ENCODE measurements at places on chromosomes 2 and 18.

- DNase-seq = no peak
Measured at GRCh38 chr18:69885841-69886531, 61.7 kb downstream of the CD226 start.

DNA sequence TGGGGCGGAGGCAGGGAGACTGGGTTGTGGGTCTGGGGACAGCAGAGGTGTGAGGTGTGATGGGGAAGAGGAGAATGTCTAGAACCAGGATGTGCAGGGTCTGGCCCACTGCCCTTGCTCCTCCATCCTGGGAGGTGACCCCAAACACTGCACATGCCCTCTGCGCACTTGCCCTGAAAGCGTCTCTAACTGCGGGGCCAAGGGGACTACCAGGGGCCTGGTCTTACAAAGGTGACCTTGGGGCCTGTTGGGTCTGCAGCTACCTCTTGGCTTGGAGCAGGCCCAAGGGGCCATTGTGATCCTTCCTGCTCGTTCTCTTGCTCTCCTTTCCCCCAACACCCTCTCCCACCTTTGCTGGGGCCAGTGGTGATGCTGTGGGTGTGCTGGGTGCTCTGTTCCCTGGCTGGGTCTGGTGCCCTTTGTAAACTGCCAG lies 48.0 kb upstream of the FAHD2A start:
- DNase-seq = no peak

GRCh38 chr18:39845631-39846030 lies 2109.4 kb upstream of the PIK3C3 start:
- no peak for DNase-seq

GRCh38 chr18:11259469-11260150 lies 110.2 kb upstream of the PIEZO2 start:
- DNase-seq = no peak

GRCh38 chr2:20113004-20113796 lies 61.8 kb upstream of the LAPTM4A start:
- no peak for DNase-seq

DNA sequence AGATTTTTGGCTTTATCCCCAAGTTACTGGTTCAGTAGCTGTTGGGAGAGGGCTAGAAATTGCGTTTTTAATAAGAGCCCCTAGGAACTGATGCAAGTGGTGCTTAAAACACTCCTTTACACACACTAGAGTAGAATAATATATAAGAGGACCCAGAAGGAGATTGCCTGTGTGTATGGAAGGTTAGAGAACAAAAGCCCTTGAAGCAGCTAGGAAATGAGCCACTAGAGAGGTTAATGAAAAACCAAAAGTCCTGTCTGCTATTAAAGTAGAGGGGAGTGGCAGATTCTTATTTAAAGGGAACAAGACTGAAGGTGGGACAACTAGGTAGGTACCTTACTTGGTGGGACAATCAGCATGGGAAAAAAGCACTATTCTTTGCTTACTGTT lies 14.4 kb upstream of the SLC39A10 start:
- no peak for DNase-seq

DNA sequence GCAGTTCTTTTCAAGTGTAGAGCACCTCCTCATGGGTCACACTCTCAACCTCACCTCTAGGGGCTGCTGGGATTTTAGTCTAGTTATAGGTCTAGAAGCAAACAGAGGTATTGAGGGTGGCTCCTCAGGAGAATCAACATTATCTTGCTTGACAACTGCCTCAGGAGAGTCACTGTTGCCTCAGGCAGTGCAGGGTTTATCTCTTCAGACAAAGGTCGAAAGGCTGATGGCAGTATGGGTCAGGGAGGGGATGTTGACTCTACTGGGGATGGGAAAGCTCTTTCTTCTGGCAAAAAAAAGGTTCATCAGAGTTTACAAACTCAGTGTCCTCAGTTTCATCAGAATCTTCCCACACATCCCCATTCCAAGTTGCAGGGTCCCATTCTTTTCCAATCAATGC lies 24.0 kb downstream of the DTNA start:
- no peak for DNase-seq

DNA sequence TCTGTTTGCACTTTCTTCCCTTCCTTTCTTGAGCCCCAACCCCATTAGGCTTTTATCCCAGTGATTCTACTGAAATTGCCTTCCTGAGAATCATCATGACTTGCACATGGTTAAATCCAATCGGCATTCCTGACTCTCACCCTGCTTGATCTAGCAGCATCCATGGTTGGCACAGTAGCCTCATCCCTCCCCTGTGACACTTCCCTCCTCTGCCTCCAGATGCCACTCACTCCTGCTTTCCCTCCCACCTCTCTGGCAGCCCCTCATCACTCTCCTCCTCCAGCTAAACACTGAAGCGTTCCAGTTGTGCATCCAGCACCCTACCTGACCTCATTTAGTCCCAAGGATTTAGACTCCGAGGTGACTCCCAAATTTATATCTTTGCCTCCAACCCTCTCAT lies 114.7 kb downstream of the GALNT14 start:
- no peak for DNase-seq

DNA sequence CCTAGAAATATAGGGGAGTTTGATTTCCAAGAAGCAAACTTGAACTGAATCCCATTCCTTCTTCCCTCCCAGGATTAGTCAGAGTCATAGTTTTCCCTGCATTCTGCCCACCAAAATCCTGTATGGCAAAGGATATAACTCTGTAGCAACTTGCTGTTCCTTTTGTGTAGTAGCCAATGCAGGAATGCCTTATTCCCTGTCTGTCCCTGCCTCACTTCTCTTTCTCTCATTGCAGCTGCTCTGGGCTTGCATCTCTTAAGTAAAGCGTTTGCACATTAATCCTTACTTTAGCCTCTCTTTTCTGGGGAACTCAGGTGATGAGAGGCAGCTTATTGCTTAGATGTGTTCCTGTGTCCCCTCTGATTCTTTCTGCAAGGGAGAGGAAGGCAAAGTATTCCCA lies 333.1 kb upstream of the VWC2L start:
- no peak for DNase-seq

GRCh38 chr18:10201659-10202058 lies 252.8 kb upstream of the APCDD1 start:
- no peak for DNase-seq

GRCh38 chr2:124283096-124283495 lies 258.0 kb downstream of the CNTNAP5 start:
- no peak for DNase-seq

- DNase-seq = no peak
Measured at GRCh38 chr2:219861307-219861706, 233.9 kb downstream of the SLC4A3 start.

DNA sequence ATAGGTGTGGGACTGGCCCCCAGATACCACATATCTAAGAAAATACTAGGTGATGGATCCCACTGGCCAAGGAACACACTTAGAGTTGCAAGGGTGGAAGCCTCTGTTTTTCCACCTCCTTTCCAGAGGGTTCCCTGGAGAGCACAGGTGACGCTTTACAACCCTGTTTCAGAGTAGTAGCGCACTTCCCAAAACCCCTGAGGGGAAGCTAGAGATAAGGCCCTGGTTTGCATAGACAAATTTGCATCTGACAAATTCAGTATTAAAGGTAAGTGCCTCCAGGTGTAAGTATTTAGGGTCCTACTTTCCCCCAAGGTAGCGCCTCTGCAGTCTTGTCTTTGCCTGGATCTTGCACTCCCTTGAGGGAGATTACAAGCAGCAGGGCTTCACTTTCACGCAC lies 474 bp upstream of the CERKL start:
- DNase-seq = no peak

GRCh38 chr2:160433466-160434140 lies 60.0 kb downstream of the RBMS1 start:
- no peak for DNase-seq

- no peak for DNase-seq
Measured at GRCh38 chr2:160942476-160943142, 217.6 kb upstream of the TANK start.

- no peak for DNase-seq
Measured at GRCh38 chr2:144348846-144349245, 171.1 kb downstream of the ZEB2 start.

DNA sequence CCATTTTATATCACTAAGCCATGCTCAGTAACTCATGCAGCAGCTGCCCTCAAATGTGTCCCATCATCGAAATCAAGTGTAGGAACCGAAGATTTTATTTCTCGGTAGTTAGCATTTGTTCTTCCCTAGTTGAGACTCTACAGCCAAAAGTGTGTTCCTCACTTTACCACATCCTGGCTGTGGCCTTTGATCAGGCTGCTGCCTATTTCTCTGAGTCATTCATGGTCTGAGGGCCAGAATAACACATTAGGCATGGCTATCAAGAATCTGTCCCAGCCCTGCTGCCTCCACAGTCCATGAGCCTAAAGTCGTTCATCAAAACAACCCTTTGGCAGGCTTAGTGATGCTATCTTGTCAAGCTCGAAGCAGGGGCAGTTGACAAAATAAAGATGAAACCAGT lies 300.1 kb downstream of the TDRD15 start:
- no peak for DNase-seq

DNA sequence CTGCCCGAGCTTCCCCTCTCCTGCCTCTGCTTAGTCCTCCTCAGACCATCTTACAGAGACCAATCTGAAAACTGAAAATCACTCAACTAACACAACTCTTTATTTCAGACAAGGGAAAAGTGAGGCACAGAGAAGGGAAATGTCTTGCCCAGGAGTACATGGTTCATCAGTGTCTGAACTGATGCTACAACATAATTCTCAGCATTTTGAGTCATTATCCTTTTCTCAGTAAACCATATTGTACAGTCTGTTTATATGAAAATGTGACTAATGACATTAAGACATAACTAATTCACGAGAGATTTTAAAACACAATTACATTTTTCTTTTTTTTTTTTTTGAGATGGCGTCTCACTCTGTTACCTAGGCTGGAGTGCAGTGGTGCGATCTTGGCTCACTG lies 62.7 kb downstream of the ITSN2 start:
- DNase-seq = no peak

- no peak for DNase-seq
Measured at GRCh38 chr2:205696331-205696926, 14.1 kb downstream of the NRP2 start.

DNA sequence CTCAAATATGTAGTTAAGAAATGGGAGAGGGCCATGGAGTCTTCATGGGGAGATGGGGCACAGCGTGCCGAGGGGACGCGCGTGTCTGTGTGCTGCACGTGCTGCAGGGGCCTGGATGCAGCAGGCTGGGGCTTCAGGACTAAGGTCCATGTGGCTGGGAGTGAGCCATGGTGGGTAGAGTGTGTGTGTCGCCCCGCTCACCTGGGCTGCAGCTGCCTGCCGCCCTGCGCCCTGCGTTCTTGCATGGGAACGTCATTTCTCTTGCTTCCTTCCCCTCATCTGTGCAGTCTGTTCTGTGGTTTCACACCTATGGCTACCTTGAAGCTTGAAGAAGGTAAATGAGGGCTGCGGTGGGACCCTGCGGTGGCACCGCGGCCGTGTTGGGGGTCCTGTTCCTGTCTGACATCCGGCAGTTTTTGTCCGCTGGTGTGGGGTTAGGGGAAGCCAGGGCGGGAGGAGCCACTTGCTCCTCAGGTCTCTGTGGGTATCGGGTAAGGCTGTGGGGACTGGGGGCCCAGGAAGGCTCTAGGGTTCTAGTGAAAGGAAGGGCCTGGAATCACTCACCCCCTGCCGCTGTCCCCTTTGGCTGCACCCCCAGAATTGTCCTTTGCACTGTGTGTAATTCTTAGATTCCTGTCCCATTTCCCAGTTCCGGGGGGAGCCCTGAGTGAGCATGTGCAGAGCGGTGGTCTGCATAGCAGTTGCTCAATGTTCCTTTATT lies 54.1 kb upstream of the HS6ST1 start:
- no peak for DNase-seq

DNA sequence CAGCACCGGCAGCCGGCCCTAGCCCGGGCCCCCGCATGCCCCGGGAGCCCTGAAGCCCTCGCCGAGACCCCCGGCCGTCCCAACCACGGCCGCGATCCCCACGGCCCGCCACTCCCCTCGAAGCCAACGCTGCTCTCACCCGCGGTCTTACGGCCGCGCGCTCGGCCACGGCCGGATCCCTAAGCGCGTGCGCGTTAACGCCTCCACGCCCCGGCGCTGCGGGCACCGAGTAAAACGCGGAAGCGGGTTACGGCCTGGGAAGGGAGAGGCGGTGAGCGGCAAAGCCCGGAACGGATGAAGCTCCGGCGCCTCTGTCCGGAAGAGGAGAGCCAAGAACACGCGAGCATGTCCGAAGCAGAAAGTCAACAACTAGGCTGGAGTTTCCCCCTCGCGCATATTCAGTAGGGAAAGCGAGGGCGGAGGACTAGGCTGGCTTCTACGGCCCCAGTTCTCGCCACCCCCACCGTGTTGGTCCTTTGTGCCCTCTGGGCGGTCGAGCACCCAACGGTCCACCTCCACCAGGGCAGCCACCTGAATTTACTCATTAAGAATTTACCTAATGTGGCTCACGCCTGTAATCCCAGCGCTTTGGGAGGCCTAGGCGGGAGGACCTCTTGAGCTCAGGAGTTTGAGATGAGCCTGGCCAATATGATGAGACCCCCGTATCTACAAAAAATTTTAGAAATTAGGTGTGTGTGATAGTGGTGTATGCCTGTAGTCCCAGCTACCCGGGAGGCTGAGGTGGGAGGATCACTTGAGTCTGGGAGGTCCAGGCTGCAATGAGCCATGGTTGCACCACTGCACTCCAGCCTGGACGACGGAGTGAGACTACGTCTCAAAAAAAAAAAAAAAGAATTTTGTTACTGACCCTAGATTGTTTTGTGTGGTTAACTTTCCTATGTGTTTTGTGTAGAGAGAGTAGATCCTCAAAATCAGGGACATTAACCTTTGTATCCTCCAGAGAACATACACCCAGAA lies at the start of gene KANSL3:
KANSL3 (minus strand) TSS at position 169 of the 978 bp plus-strand sequence. CDS start 1,177 bp downstream, outside the sequence.
- DNase-seq = peak; percentile 80

- DNase-seq = no peak
Measured at GRCh38 chr2:67667054-67667908, 270.1 kb downstream of the ETAA1 start.

DNA sequence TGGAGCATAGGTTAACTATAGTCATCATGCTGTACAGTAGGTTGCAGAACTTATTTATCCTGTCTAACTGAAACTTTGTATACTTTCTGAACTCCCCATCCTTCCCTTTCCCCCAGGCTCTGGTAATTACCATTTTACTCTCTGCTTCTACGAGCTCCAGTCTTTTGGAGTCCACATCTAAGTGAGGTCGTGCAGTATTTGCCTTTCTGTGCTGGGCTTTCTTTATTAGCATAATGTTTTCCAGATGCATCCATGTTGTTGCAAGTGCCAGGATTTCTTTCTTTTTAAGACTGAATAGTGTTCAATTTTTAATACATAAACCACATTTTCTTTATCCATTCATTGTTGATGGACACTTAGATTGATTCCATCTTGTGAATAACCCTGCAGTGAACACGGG lies 464.1 kb downstream of the TGIF1 start:
- no peak for DNase-seq

DNA sequence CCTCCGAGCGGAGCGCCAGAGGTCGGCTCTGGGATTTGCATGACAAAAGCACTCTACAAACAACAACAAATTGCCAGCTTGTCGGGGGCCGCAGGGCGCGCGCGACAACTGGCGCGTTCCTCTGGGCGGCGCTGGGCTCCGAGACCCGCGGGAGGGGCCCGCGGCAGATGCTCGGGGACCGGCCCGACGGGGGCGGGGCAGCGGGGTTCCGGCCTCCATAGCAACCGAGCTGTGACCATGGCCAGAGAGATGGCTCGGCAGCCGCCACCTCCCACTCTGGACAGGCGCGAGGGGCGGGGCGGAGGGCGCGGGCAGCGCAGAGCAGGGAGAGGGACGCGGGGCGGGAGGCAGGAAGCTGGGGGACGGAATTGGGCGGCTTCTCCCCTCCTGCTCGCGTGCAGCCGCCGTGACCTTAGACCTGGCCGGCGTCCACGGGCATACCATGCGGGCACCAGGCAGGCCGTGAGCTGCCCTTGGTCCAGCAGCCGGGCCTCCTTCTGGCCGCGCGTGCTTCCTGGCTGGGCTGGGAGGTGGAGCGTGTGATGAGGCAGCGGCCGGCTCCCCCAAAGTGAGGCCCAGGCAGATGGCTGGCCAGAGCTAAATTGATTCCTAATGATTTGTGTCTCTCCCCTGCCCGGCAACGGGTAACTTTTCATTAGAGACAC lies 171.5 kb downstream of the CELF4 start:
- no peak for DNase-seq
